ENCODE measurements at places on chromosomes 4 and X.

DNA sequence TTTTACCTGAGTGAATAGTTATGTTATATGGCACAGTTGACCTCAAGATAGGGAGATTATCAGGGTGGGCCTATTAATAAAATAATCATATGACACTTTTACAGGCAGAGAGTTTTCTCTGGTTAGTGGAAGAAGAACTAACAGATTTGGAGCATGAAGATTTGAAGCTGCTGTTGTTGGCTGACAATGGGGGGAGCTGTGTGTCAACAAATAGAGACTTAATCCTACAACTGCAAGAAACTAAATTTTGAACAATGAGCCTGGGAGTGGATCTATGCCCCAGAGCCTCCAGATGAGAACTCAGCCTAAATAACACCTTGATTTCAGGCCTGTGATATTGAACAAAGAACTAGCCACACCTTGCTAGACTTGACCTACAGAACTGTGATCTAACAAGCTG lies 7.2 kb upstream of the CCSER1 start:
- no peak for DNase-seq

GRCh38 chr4:51942108-51942832 lies 77.9 kb downstream of the LRRC66 start:
- no peak for DNase-seq

- no peak for DNase-seq
These were observed 269.6 kb downstream of the DKK2 start for GRCh38 chr4:106766519-106766918.

GRCh38 chr4:151862766-151863165 lies 102.0 kb upstream of the GATB start:
- no peak for DNase-seq

GRCh38 chrX:124018023-124018422 lies 56.5 kb downstream of the STAG2 start:
- DNase-seq, result no peak

GRCh38 chr4:148810461-148810860 lies 368.2 kb upstream of the NR3C2 start:
- DNase-seq, result no peak

DNA sequence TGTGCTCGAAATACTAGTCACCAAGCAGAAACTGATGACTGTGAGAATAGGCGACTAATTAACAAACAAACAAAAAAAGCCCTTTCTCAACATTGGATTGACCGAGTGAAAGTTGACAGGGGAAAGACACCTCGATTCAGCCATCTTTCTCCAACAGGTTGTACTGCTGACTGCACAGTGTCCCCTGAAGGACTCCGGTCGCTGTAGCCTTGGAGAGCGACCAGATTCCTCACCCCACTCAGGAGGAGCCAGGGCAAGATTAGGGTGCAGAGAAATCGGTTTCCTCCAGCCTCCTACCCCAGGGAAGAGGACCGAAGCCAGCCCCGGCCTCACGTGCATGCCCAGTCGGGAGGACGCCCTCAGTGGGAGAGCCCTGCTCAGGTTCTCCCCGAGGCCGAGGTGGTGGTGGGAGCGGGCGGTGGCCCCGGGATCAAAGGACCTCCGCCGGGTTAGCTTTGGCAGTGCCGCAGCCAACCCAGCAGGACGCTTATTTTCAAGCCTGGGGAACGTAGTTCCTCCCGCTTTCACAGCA lies 1.1 kb upstream of the RAP1GDS1 start:
- DNase-seq, result peak; percentile 12

DNA sequence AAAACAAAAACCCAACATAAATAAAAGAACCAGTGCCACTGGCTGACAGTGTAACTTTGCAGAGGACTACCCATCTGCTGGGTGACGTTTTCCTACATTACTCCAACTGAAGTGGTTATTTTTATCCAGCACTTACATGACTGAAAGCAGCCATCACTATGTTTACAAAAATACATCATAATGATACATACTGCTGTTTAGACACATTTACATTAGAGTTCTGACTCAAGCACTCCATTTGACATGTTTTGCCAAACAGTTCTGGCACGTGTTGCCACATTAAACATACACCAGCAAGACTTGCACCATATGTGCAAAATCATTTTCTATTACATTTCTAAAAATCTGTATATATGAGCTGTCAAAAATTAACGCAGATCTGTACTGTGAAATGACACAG lies 39.6 kb downstream of the BEND4 start:
- DNase-seq, result no peak

- DNase-seq, result no peak
These were observed 1.4 kb downstream of the TMA16 start for GRCh38 chr4:163495900-163496299.

- DNase-seq, result no peak
These were observed at the start of gene MAOB for GRCh38 chrX:43882294-43882681. TSS of gene MAOB (minus strand) at chrX:43882450. CDS start at chrX:43882299, 151 bp downstream.

GRCh38 chrX:20067709-20068561 lies 48.8 kb downstream of the MAP7D2 start:
- DNase-seq, result no peak

- DNase-seq, result no peak
These were observed 15.6 kb upstream of the ART3 start for GRCh38 chr4:76058888-76059426.

- no peak for DNase-seq
These were observed 88.8 kb downstream of the MAPK10 start for GRCh38 chr4:86271057-86271456.

DNA sequence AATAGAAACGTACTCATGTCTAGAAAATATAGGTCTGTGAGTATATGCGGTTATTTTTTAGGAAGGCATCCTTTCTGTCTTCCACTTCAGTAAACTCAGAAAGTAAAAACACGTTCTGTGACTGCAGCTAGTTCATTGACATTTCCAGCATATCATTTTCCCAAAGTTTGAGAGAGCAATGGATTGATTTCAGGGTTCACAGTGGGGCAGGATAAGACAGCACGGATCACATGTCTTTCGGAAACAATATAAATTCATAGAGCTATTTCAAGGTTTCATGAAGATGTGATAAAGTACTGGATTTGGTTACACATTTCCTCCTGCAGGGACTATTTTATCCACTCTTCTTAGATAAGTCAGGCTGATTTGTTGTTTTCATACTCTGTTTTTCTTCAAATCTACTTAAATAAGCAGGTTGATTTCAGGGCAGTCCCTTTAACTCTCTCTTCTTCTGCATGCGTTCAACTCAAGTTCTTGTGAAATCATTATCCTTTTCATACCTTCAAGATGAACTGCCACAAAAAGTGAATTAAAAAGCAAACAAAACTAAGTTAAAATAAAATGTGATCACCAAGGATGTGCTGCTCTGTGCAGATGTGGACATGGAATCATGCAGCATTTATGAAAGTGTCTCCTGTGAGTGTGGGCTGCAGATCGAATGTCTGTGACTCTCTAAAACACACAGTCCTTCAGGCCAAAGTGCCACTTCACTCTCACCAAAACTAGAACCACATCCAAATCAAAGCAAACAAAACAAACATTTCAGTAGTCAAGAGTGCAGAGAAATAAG lies 187.7 kb downstream of the UNC5C start:
- DNase-seq, result no peak

DNA sequence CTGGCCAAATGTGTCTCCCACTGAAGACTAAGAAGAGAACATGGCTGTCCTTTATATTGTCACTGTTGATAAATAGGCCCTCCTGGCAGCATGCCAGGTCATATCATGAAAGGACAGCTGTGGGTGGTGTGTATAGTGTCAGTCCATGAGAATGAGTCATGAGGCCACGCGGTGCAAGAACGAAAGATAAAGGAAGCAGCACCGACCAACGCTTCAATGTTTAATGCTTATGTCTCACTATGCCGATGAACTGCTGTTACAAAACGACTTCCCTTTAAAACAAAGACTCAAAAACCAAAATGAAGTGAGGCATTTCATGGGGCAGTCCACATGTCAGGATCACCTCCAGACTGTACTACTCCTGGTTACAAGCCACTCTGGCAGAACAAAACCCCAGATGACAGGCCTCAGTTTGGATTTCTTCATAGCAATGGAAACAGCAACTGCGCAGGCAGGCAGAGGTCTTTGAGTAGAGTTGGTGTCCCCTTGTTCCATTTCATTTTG lies 5.2 kb upstream of the TCEANC start:
- peak; percentile 40 for DNase-seq

DNA sequence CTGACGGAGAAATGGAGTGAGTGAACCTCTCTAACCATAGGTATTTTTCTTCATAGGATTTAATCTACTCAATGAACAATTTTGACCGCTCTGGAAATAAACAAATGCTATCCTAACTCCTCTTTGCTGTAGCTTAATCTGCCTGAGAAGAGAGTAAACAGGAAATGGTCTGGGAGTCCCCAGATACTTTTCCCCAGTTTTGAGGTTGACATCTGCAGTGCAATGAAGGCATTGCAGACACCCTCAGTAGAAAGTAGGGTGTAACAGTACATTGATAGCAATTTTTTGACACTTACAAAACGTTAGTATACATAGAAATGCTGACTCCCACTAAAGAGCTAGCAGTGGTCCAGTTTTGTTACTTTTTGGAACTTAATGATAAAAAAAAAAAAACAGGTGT lies 495.9 kb upstream of the FAM241A start:
- DNase-seq, result no peak

GRCh38 chr4:34720571-34720970 lies 1523.7 kb downstream of the ARAP2 start:
- DNase-seq, result no peak

DNA sequence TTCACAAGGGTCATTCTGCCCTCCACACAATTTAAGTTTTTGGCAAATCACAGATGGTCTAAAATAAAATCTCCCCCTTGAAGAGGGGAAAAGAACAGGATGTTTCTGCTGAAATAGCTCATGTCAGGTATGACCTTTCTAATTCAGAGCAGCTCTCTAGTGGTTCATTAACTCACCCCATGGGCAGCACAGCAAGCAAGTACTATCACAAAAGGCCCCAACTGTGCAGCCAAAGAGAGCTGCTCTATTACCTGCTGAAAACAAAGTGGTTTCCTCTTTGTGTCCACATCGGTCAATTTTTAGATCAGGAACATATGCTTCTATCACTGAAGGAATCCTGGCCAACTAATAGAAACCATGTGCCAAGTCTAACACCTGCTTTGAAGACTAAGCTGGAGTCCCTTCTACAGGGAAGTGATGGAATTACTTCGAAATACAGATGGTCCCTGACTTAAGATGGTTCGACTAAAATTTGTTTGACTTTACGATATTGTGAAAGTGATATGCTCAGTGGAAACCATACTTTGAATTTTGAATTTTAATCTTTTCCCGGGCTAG lies 164.3 kb downstream of the ENOX2 start:
- DNase-seq, result no peak

- DNase-seq, result no peak
These were observed 393.3 kb upstream of the CTSO start for GRCh38 chr4:156346959-156347385.
